ENCODE measurements at places on chromosomes 3 and 15. TPM values are rescaled to one million over a fixed set of nuclear protein-coding genes. Genes with fewer than 3 reads are reported as not detected.

The TNFSF10 gene
- polyA plus RNA-seq: 25.9 TPM

The FILIP1L gene
- 19.5 TPM for polyA plus RNA-seq

The IQCH gene
- polyA plus RNA-seq: 7.4 TPM

The GP9 gene
- polyA plus RNA-seq: 1.4 TPM

The PPP4R2 gene
- 92.1 TPM for polyA plus RNA-seq

The PLAAT1 gene
- 2.5 TPM for polyA plus RNA-seq

The SPTBN5 gene
- polyA plus RNA-seq: 3.7 TPM

The CEP19 gene
- polyA plus RNA-seq: 4.7 TPM

The PLD1 gene
- polyA plus RNA-seq: 10.0 TPM

The CPN2 gene
- polyA plus RNA-seq: 0.38 TPM

The FYTTD1 gene
- polyA plus RNA-seq: 97.4 TPM

The PAQR5 gene
- polyA plus RNA-seq: 27.0 TPM

The SCAANT1 gene
- 1.1 TPM for polyA plus RNA-seq

The XRN1 gene
- 29.1 TPM for polyA plus RNA-seq

The GPR149 gene
- not detected for polyA plus RNA-seq

The GOLGA8S gene
- polyA plus RNA-seq: 0.79 TPM

The SGO1 gene
- 10.7 TPM for polyA plus RNA-seq

The MNS1 gene
- 29.6 TPM for polyA plus RNA-seq

The ATRIP gene
- polyA plus RNA-seq: 13.1 TPM

The CHDH gene
- polyA plus RNA-seq: 9.2 TPM

The NR2C2 gene
- polyA plus RNA-seq: 43.4 TPM

The NOX5 gene
- polyA plus RNA-seq: 0.65 TPM

The AGBL1 gene
- 0.16 TPM for polyA plus RNA-seq

The EHD4 gene
- polyA plus RNA-seq: 19.5 TPM

The ACTL6A gene
- 107 TPM for polyA plus RNA-seq

The C3orf22 gene
- polyA plus RNA-seq: not detected

The TMOD2 gene
- 4.9 TPM for polyA plus RNA-seq

The RAB43 gene
- 6.1 TPM for polyA plus RNA-seq

The METTL6 gene
- polyA plus RNA-seq: 27.8 TPM

The DHX30 gene
- polyA plus RNA-seq: 70.5 TPM

The MAPKAPK3 gene
- 38.4 TPM for polyA plus RNA-seq

The SLC25A20 gene
- 22.4 TPM for polyA plus RNA-seq

The FGD5 gene
- polyA plus RNA-seq: 22.9 TPM

The PEX5L gene
- 0.31 TPM for polyA plus RNA-seq

The TRAT1 gene
- polyA plus RNA-seq: 0.16 TPM

The OGG1 gene
- 77.5 TPM for polyA plus RNA-seq

The SECISBP2L gene
- 57.9 TPM for polyA plus RNA-seq

The POLQ gene
- polyA plus RNA-seq: 7.2 TPM

The SPATA12 gene
- 0.04 TPM for polyA plus RNA-seq

The ALDH1L1 gene
- polyA plus RNA-seq: 50.8 TPM

The MEGF11 gene
- polyA plus RNA-seq: 2.3 TPM

Data from renal cortex interstitium (tissue), 15 donors.